NCI-H345 (cell line): ENCODE measurements at places on chromosomes 16 and 17.

- no peak for DNase-seq
These were observed 31.0 kb upstream of the PITPNM3 start for GRCh38 chr17:6587310-6587709.

DNA sequence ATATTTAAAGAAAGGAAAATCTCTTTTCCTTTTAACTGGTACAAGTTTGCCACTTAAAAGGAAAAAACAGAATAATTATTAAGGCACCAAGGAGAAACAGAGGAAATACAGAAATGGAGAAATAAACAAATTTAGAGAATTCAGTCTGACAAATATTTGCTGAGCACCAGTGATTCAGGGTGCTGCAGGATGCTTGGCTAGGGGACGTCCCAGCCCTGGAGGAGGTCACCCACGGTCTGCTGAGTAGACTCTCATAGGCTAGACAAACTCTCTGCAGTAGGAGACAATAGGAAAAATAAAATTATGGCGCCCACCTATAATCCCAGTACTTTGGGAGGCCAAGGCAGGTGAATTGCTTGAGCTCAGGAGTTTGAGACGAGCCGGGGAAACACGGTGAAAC lies 15.9 kb downstream of the C1QTNF1 start:
- DNase-seq = no peak

DNA sequence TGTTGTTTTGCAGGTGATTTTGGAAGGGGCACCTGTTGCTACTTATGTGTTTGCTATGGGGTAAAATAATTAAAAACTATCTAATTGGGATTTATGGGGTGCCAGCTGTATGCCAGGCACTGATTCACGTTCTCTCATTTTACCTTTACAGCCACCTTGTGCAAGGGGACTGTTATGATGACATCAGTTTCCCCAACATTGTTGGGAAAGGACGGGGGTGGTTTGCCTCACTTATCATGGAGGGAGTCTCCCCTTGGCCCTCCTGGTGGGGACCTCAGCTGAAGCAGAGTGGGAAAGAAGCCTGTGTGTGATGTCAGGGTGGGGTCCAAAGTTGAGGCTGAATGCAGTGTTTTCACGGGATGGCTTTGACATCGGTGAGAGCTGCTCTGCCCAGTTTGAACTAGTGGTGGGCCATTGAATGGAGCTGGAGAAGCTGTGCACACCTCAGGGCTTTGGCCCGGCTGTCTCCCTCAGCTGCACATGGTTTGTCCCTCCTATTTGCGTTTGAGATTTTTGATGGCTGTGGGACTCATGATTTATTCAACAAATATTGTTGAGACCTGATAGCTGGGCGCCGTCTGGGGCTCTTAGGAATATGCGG lies 36.1 kb downstream of the CMIP start:
- DNase-seq = no peak

GRCh38 chr16:28982949-28983348 lies 1.9 kb upstream of the LAT start:
- DNase-seq = no peak

- DNase-seq = no peak
These were observed 14.3 kb downstream of the SLC16A3 start for GRCh38 chr17:82242977-82243647.

GRCh38 chr17:2691965-2692780 lies 19.4 kb downstream of the CLUH start:
- DNase-seq = no peak

GRCh38 chr16:77556201-77556873 lies 121.5 kb upstream of the ADAMTS18 start:
- no peak for DNase-seq

DNA sequence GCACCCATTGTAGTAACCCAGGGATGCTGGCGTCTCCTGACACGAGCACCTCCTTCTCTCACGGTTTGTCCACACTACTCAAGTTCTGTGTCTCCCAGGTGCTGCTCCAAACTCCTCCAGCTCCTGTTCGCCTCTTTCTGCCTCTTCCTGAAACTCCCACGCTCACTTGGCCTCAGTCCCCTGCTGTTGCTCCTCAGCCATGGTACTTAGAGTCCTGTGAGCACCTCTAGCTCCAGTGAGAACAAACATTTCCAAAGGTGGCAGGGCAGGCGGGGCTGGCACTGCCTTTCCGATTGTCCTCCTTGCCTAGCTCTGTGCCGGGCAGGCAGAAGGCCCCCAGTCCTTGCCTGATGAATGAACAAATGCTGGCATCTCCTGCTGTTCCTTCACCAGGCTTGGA lies 146.1 kb downstream of the SDK2 start:
- no peak for DNase-seq

DNA sequence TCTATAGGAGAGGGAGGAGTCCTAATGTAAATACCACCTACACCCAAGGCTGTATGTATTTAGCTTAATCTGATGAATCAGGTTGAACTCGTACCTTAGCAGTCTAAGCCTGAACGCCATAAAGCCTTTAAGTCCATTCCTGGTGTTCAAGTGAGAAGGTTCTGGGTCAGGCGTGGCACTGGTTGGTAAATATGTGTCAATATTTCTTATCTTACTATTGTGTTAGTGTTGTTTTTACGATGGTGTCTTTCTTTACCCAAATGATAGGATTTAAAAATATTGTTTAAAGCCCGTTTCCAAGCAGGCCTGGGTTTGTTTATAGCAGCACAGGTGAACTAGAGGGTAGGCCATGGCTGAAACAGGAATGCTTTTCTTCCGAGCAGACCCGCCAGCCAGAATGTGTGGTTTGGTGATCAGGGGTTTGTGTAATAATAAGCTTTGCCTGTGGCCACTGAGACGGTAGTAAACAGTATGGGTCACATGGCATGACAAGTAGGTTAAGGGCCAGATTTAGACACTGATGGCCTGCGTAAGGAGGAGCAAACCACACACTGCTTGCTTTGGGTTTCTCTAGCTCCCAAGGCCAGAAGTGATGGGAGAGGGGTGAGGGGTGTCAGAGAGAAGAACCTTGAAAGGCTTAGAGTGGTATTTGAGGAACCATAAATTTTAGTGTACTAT lies 3.3 kb downstream of the TMEM94 start:
- DNase-seq = no peak

GRCh38 chr17:79002796-79003593 lies 6.6 kb downstream of the CANT1 start:
- no peak for DNase-seq

- DNase-seq = peak; percentile 67
These were observed 162.7 kb upstream of the CDC42EP4 start for GRCh38 chr17:73474370-73474988.

DNA sequence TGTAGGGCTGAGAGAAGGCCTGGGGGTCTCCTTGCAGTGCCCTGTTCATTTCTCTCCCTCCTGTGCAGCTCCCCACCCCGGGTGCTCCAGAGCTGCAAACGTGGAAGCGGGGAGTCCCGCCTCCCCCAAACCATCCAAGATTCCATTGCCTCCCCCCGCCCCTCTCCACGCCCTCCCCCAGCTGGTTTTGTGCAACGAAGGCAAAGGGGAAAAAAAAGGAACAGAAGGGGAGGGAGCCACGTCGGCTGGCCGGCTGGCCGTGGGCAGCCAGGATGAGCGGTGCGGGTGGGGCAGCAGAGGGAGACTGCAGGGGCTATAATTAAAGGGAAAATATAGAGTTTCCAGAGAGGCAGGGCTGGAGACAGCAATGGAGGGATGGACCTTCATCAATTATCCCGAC lies 1.7 kb upstream of the COL1A1 start:
- no peak for DNase-seq

- DNase-seq = no peak
These were observed 75.1 kb downstream of the NQO1 start for GRCh38 chr16:69651217-69651616.

DNA sequence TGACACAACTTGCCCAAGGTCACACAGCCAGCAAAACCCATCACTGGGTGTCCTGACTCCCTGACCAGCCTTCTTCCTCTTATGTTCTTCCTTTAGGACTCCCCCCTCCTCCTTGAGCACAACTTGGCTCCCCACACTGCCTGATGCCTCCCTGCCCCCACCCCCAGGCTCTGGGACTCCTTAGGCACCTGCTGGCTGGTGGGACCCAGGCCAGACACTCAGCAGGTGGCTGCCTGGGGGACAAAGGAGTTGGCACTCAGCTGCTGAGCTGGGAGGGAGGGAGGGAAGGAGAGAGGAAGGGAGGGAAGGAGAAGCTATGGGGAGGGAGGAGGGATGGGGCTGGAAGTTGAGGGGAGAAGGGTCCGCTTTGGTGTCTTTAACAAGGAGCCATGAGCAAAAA lies 8.0 kb downstream of the SEZ6 start:
- peak; percentile 86 for DNase-seq
